ENCODE measurements at places on chromosomes 7 and 10.

DNA sequence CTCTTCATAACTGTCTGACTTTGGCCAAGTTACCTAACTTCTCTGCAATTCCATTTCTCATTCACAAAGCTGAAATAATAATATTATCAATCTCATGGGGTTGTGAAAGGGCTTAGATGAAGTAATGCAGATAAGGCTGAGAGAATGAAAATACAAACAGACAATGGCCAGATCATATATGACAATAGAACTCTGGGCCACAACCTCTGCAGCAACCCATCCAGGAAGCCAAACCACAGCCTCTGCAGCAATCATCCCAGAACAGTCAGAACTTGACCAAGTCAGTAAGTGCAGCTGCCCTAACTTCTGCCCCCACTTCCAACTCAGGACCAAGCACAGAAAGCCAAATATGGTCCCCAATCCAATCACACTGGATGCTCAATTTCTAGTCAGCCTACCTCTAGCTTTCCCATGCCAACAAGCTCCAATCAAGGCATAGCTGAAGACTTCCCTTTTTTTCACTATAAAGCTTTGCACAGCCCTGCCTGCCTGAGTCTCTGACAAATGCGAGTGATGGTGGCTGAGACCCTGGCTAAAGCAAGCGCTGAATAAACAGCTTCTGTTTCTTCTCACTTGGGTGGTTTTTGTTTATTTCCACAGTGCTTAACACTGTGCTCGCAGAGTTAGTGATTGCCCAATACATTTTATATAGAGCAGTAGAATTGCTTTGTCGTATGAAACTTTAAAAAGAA is 34.8 kb upstream of the TNPO3 start:
- peak; percentile 48 for DNase-seq

DNA sequence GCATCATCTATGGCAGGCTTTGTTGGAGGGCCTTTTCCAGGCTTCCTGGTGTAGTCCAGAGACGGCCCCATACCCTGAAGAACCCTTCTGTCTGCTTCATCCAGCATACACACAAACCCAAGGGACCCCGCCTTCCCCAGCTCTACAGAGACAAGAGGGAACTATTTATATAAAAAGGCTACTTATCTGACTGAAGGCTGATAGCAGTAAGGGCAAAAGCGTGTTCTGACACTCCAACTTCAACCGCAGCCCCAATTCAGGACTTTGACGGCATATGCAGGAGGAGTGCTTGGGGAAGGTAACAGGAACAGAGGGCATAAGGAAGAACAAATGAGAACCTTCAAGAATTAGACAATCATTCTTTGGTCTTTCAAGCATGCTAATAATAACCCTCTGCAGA is 21.0 kb downstream of the GNA12 start:
- no peak for DNase-seq

DNA sequence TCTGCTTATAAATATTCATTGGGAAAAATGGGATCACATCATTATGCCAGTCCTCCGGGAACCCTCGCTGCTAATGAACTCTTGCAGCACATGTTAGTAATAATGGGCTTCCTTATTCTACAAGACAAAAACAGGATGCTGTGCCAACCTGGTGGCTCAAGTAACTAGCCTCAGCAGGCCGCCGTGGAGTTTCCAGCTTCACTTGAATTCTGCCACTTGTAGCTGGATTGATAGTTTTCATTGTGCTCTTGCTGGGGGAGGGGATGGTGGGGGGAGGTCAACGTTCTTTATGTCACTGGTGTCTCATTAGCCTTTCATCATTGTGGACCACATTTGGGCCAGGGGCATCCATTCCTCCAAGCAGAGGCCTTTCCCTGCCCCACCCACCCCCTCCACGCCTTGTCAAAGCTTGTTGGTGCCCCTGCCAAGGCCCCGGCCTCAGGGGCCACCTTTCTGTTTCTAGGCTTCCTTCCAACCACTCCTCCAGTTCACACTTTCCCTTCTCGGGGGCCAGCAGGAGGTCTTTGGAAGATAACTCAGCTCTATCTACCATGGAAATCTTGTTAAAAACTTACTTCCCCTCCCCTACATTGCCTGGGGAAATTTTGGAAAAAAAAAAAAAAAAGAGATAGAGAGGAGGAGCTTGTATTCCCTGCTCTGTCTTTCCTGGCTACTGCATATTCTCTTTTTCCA is 153.9 kb downstream of the BMPER start:
- no peak for DNase-seq

GRCh38 chr7:94061326-94061725 is 57.2 kb upstream of the BET1 start:
- no peak for DNase-seq

- DNase-seq = peak; percentile 97
Measured at GRCh38 chr7:20330239-20330927, at the start of gene ITGB8. ITGB8 (plus strand) TSS chr7:20330900; CDS start chr7:20331807, 907 bp downstream.

DNA sequence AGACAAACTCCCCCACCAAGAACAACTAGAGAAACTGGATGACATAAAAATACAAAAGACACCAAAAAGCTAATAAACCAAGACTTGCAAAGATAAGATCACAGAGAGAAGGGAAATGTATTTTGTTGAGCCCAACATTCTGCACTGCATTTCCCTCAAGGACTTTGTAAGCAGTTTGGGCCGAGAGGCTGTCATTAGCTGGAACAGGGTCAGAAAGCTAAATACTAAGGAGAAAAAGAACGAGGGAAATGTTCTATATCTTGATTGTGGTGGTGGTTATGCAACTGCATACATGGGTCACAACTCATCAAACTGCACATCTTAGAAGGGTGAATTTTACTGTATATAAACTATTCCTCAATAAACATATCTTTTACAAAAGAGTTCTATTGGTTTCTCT is 315.0 kb downstream of the IPMK start:
- no peak for DNase-seq

- DNase-seq = peak; percentile 17
Measured at GRCh38 chr10:30587522-30588031, 42.0 kb downstream of the LYZL2 start.

DNA sequence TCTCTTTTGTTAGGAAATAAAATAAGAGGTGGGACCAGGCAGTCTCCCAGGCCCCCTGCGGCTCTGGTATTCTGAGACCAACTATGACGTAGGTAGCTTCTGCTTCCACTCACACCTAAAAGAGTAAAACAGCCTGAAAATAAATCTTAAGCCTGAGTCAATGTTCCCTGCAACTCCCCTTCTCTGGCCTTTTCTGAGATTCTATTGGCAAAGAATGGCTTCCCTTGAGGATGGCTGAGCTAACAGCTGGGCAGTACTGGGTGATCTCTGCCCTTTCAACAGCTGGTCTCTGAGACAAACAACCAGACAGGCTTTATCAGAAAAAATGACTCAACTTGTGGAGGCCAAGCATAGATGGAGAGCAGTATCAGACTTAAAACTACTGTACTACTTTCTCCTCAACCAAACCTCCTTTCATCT is 58.7 kb downstream of the CREB3L2 start:
- DNase-seq = no peak

DNA sequence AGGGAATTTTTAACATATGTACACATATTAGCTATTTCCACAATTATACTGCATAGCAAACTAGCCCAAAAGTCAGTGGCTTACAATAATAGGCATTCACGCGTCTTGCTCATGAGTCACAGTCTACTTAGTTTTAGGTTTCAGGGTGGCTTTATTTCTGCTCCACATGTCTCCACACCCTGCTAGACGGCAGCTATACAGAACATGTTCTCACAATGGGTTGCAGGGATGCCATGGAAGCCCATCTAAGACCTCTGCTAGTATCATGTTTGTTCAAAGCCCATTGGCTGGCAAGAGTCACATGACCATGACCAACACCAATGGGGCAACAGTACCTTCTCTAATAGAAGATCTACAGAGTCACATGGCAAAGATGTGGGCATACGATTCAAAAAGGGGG is 96.3 kb upstream of the NEBL start:
- peak; percentile 5 for DNase-seq

- no peak for DNase-seq
Measured at GRCh38 chr7:1033546-1034145, 10.7 kb upstream of the GPR146 start.

- no peak for DNase-seq
Measured at GRCh38 chr7:88772776-88773175, 13.3 kb downstream of the ZNF804B start.

DNA sequence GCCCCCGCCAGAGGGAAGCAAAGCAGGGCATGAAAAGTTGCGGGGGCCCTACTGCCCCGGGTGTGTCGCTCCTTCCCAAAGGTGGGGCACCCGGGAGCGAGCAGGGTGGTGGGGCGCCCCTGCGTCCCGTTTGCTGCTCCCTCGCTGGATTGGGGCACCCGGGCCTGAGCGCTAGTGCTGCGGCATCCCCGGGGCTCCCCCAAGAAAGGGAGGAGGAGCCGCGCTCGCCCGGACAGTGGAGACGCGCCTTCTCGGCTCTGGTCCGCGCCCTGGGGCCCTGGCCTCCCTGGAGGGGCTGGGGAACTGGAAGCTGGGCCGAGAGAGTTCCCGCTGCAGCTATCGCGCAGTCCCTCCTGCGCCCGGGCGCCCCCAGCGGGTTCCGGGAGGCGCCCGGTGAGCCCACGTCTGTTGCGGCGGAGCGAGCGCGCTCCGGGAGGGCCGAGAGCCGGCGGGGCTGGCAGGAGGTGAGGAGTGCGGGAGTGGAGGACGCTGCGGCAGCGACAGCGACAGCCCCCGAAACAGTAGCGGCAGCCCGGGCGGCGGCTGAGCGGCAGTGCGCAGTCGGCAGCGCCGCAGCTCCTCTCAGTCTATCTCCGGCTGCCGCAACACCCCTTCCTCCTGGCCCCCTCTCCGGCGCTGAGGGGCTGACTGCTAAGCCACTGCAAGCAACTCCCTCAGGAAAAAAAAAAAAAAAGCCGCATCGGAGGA is 504 bp upstream of the BMPER start:
- DNase-seq = no peak

- peak; percentile 73 for DNase-seq
Measured at GRCh38 chr7:82443547-82444219, at the start of gene CACNA2D1. CACNA2D1 (minus strand) TSS chr7:82443777.

GRCh38 chr10:109977382-109977806 is 30.4 kb upstream of the ADD3 start:
- DNase-seq = no peak

- no peak for DNase-seq
Measured at GRCh38 chr7:151175047-151175792, 7.7 kb upstream of the GBX1 start.

DNA sequence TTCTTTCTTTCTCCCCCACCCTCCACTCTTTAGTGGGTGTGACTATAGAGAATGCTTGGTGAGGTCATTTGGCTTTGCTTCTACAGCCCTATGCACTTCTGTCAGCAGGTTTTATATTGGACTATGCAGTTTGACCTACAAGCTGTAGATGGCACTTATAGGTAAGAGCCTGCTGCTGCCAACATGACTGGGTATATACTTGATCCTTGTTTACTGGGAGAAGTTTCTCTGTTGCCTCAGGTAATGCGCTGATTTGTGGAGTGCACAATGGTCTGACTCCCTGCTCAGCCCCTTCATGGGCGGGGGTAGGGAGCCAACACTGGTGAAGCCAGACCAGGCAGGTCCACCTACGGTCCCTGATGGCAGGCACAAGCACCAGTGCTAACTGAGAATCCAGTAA is 33.7 kb upstream of the C7orf33 start:
- DNase-seq = no peak

GRCh38 chr7:9835199-9835598 is 1138.5 kb upstream of the PHF14 start:
- no peak for DNase-seq
